ENCODE measurements at places on chromosomes 4 and X. TPM values are rescaled to one million over a fixed set of nuclear protein-coding genes. Genes with fewer than 3 reads are reported as not detected.
A peak's percentile ranks its signal among the peaks of the same experiment; 100 is the strongest.

- no peaks in the 10 kb centered on the region for H3K4me1 ChIP-seq
- peaks cover 39% of the 10 kb centered on the region for H3K36me3 ChIP-seq
- no peak overlapping the region for H3K27ac ChIP-seq
Observed at GRCh38 chr4:88752754-88753153, 55.1 kb upstream of the NAP1L5 start.

- H3K27ac ChIP-seq = no peak overlapping the region
- no peak overlapping the region for H3K4me3 ChIP-seq
- no peaks in the 10 kb centered on the region for H3K36me3 ChIP-seq
- DNase-seq = no peak
- no peaks in the 10 kb centered on the region for H3K4me1 ChIP-seq
- H3K27me3 ChIP-seq = no peaks in the 10 kb centered on the region
Observed at GRCh38 chrX:24920769-24921168, 95.0 kb downstream of the ARX start.

- DNase-seq = no peak
- no peak overlapping the region for H3K27ac ChIP-seq
- no peak overlapping the region for H3K4me3 ChIP-seq
Observed at GRCh38 chrX:29225670-29226069, 638.4 kb downstream of the IL1RAPL1 start.

DNA sequence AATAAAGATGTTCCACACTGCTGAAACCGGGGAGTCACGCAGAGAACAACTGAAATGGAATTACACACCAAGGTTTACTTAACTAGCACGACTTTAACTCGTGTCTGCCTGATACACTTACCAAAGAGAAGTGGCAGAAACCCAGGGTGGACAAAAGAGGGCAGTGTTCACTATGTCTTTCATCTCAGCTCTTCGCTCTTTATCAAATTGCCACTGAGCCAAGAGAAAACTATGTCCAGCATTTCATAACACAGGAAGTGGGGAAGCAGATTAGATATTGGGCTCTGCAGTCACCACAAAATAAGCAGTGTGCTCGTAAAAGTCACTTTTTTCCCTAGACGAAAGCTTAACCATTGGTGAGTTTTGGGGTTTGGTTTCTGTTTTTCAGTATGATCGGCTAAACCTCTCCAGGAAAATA is 155.7 kb downstream of the CHIC2 start:
- H3K27me3 ChIP-seq = peaks cover 2% of the 10 kb centered on the region
- H3K36me3 ChIP-seq = no peaks in the 10 kb centered on the region
- peaks cover 28% of the 10 kb centered on the region for H3K4me1 ChIP-seq
- no peak for DNase-seq
- no peak overlapping the region for H3K27ac ChIP-seq

DNA sequence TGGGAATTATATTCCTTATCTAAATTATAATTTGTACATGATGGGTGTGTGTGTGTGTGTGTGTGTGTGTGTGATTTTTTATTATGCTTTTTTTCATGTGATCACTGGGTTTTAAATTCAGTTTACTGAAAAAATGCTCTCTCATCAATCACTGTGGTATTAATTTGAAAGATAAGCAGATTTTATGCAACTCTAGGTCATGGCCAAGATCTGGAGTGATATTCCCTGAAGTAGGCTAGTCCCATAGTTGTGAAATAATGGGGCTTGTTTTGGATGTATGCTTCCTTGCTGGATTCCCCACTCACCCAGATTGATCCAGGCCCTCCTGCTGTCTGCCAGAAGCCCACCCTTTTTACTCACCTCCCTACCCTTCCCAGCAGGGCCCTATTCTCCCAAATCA is 22.0 kb upstream of the PGRMC2 start:
- no peak overlapping the region for H3K4me3 ChIP-seq
- DNase-seq = no peak
- no peaks in the 10 kb centered on the region for H3K36me3 ChIP-seq
- no peak overlapping the region for H3K27ac ChIP-seq
- H3K4me1 ChIP-seq = peaks cover 28% of the 10 kb centered on the region

DNA sequence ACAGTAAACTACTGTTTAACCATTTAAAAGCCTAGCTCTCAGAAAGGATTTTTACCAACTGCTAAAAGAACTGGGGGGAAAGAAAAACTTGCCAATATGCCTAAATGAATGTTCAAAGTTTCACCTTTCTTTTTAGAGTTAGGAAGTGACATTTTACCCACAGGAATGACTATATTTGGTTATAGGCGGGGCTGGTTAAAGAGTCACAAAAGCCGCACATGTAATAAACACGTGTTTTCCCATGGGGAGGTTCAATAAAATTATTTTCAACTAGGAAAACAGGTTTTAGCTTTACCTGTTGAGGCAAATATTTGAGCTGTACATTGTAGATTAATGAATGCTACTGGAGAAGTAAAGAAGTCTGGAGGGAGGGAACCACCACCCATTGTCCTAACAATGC is 41.6 kb upstream of the UGDH start:
- peaks cover 14% of the 10 kb centered on the region for H3K4me1 ChIP-seq
- H3K4me3 ChIP-seq = no peak overlapping the region
- peak overlapping the region; percentile 74 for H3K27ac ChIP-seq
- no peaks in the 10 kb centered on the region for H3K27me3 ChIP-seq
- peaks cover 24% of the 10 kb centered on the region for H3K36me3 ChIP-seq

DNA sequence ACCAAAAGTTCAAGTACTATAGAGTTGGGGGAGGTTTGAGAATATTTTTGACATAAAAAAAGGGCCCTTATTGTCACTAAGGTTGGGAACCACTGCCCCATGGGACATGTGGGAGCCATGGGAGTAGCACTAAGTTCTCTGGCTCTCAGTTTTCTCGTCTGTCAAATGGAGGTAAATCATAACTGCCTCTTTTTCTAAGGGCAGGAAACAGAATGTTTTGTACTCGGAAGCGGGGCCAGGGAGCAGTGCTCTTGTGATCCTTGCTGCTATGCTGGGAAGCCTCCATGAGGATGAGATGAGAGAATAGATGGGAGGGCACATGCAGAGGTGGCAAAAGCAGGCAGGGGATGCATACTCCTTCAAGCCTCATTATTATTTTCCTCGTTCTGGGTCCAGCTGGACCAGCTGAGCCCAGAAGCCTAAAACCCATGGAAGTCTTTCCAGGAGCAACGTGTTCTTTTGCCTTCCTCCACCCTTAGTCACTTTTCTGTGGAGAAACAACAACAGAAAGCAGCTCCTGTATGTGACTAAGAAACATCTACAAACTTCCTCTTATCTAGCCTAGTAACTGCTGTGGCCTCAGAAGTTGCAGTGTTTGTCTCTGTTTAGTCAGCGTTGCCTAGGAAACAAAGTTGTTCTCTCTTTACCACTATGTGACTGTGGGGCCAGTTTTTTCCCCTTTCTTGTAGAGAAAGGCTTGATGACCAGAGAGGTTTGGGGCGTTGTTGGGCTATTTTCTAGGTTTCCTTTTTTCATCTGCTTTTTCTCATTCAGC is 64.8 kb downstream of the TSC22D3 start:
- DNase-seq = no peak
- H3K27ac ChIP-seq = peak overlapping the region; percentile 98
- peak overlapping the region; percentile 20 for H3K4me3 ChIP-seq
- H3K36me3 ChIP-seq = peaks cover 21% of the 10 kb centered on the region
- peaks cover 22% of the 10 kb centered on the region for H3K4me1 ChIP-seq

DNA sequence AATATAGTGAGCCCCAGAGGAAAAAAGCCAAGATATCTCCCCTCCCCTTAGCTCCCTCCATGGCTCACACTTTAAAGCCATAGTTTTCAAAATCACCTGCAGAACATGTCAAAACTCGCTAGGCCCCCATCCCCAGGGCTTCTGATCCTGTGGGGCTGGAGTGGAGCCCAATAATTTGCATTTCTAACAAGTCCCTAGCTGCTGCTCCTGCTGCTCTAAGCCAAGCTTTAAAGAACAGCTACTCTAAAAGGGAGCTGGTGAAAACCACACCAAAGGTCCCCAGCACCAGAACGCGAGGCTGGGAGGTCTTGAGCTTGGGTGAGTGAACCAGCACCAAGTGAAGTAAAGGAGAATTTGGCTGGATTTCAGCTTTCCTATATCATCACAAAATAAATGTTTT is 237.1 kb downstream of the ZNF674 start:
- H3K4me1 ChIP-seq = peaks cover 3% of the 10 kb centered on the region
- H3K36me3 ChIP-seq = no peaks in the 10 kb centered on the region
- H3K27me3 ChIP-seq = no peaks in the 10 kb centered on the region
- H3K4me3 ChIP-seq = no peak overlapping the region
- no peak overlapping the region for H3K27ac ChIP-seq

- no peak overlapping the region for H3K27ac ChIP-seq
- no peaks in the 10 kb centered on the region for H3K4me1 ChIP-seq
- no peaks in the 10 kb centered on the region for H3K36me3 ChIP-seq
- DNase-seq = no peak
Observed at GRCh38 chr4:70855464-70855863, 15.8 kb upstream of the GRSF1 start.

GRCh38 chr4:68176904-68177303 is 47.2 kb upstream of the TMPRSS11F start:
- no peak overlapping the region for H3K4me3 ChIP-seq
- no peaks in the 10 kb centered on the region for H3K36me3 ChIP-seq
- DNase-seq = no peak
- no peaks in the 10 kb centered on the region for H3K27me3 ChIP-seq
- no peaks in the 10 kb centered on the region for H3K4me1 ChIP-seq
- no peak overlapping the region for H3K27ac ChIP-seq

DNA sequence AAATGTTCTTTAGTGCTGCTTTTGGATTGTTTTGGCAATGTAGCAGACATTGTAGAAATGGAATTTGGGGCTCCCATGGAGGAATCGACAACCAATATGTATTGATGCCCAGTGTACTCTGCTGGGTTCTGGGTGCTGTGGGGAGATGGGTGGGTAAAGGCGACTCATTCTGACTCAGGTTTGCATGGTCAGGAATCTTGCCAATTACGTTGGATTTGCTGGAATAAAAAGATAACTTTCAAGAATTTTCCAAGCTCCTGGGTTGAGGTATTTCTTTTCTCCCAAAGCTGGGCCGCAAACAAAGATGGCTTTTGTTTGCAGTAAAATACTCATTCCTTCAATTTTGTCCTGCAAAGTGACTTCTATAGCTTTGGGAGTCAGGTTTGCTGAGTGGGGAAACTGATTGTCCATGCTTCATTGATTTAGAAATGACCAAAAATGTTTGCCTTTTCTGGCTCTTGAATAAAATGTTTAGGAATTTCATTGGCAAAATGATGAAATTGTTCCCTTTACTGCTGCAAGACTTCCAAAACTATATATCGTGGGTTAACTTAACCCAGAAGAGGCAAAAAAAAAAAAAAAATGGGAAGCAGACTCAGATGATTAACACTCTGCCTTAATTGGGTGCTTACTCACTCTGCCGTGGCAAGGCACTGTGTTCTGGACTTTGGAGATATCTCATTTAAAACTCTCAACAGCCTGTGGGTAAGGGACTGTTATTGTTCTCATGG is 57.0 kb downstream of the RTL9 start:
- H3K36me3 ChIP-seq = no peaks in the 10 kb centered on the region
- no peaks in the 10 kb centered on the region for H3K27me3 ChIP-seq
- no peaks in the 10 kb centered on the region for H3K4me1 ChIP-seq

- no peak overlapping the region for H3K27ac ChIP-seq
- no peaks in the 10 kb centered on the region for H3K27me3 ChIP-seq
- H3K4me1 ChIP-seq = no peaks in the 10 kb centered on the region
- H3K36me3 ChIP-seq = no peaks in the 10 kb centered on the region
- no peak for DNase-seq
- H3K4me3 ChIP-seq = no peak overlapping the region
Observed at GRCh38 chrX:53732797-53733196, 46.3 kb upstream of the HUWE1 start.

GRCh38 chr4:86054286-86055032 is 305.4 kb downstream of the MAPK10 start:
- no peaks in the 10 kb centered on the region for H3K4me1 ChIP-seq
- H3K36me3 ChIP-seq = no peaks in the 10 kb centered on the region
- no peak overlapping the region for H3K4me3 ChIP-seq
- H3K27ac ChIP-seq = no peak overlapping the region

- no peaks in the 10 kb centered on the region for H3K36me3 ChIP-seq
- H3K27me3 ChIP-seq = no peaks in the 10 kb centered on the region
- no peak overlapping the region for H3K4me3 ChIP-seq
- H3K4me1 ChIP-seq = no peaks in the 10 kb centered on the region
- H3K27ac ChIP-seq = no peak overlapping the region
Observed at GRCh38 chr4:164197556-164197955, 556.4 kb upstream of the SMIM31 start.

DNA sequence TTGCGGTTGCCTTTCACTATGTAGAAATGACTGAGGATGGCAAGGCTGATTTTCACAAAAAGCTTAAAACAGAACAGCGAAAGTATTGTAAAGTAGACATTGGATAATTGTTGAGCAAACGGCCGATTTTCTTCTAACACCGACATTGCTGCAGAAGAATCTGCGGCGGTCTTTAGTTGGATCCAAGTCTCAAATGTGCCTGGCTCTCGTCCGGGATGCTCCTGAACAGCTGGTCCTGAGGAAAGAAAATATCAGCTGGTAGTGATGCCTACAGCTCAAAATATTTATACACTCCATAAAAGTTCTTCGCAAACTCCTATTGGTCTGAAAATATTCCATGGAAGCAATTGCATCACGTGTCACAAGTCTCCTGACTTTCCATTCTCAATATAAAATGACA is at the start of gene ASB5:
TSS of gene ASB5 (minus strand) at position 260 of the 400 bp plus-strand sequence. CDS start at position 146, 114 bp downstream.
- no peak within 1 kb of the TSS for H3K27ac ChIP-seq
- H3K4me1 ChIP-seq = no peaks in the 10 kb centered on the region
- H3K4me3 ChIP-seq = no peak within 1 kb of the TSS
- no peaks in the 10 kb centered on the region for H3K36me3 ChIP-seq
- DNase-seq = no peak

GRCh38 chrX:101171883-101172400 is 47.6 kb upstream of the DRP2 start:
- no peaks in the 10 kb centered on the region for H3K27me3 ChIP-seq
- no peak overlapping the region for H3K4me3 ChIP-seq
- no peak overlapping the region for H3K27ac ChIP-seq
- no peaks in the 10 kb centered on the region for H3K4me1 ChIP-seq
- no peaks in the 10 kb centered on the region for H3K36me3 ChIP-seq

The ARFIP1 gene
- total RNA-seq = 27.2 TPM

The ZNF157 gene
- total RNA-seq = not detected

The KIAA1210 gene
- total RNA-seq = not detected

The IRS4 gene
- total RNA-seq = 0.80 TPM

The LAP3 gene
- 100 TPM for total RNA-seq

The ARMCX1 gene
- total RNA-seq = 11.5 TPM

The TLL1 gene
- total RNA-seq = 6.8 TPM

The EGF gene
- 1.5 TPM for total RNA-seq

The PIGA gene
- 24.7 TPM for total RNA-seq

The CHRDL1 gene
- total RNA-seq = 5.2 TPM
